Sciatic nerve (tissue), 2 donors: ENCODE measurements at places on chromosomes 16 and 17. TPM values are rescaled to one million over a fixed set of nuclear protein-coding genes. Genes with fewer than 3 reads are reported as not detected.

ETV4 gene
- total RNA-seq: 7.1 TPM

GGA3 gene
- total RNA-seq: 75.0 TPM

CHTF18 gene
- 18.9 TPM for total RNA-seq

WSB1 gene
- 396 TPM for total RNA-seq

GRCh38 chr17:49495842-49496182 lies 719 bp downstream of the NGFR start:
- DNase-seq: no peak

- DNase-seq: no peak
Observed at GRCh38 chr17:49612726-49613125, 37.1 kb downstream of the NXPH3 start.

GRCh38 chr17:55740511-55741355 lies 10.1 kb upstream of the PCTP start:
- no peak for DNase-seq

DNA sequence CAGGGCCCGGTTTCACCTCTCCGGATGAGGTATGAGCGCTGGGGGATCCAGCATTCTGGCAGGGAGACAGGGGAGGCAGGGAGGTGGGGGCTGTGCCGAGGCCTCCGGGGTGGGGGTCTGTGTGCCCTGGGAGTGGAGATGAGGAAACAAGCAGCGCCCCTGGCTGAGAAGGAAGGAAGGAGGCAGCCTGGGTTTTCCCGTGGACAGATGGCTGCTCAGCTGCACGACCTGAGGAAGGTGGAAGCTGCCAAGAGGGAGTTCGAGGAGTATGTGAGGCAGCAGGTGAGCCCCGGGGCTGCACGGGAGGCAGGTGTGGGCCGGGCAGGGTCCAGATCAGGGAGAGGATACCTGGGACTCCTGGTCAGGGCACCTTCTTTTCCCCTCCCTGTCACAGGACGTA lies 4.3 kb downstream of the RNF112 start:
- DNase-seq: no peak

ATP1B2 gene
- total RNA-seq: 14.3 TPM

DNA sequence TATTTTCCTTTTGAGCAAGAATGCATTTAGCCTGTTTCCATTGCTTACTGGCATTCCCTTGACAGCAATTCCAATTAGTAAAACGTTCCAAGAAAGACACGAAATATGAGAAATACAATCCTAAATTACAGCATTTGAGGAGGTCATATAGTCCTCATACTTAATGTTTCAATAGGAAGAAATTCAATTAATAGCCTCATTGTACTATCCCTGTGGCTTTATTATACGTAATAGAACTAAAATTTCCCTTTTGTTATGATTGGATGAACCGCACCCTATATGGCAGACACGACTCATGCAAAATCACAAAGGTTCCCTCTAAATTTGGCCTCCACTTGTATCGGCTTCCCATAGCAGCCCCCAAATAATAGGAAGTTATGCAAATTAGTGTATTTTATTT lies 291.7 kb downstream of the CEP112 start:
- no peak for DNase-seq

DNA sequence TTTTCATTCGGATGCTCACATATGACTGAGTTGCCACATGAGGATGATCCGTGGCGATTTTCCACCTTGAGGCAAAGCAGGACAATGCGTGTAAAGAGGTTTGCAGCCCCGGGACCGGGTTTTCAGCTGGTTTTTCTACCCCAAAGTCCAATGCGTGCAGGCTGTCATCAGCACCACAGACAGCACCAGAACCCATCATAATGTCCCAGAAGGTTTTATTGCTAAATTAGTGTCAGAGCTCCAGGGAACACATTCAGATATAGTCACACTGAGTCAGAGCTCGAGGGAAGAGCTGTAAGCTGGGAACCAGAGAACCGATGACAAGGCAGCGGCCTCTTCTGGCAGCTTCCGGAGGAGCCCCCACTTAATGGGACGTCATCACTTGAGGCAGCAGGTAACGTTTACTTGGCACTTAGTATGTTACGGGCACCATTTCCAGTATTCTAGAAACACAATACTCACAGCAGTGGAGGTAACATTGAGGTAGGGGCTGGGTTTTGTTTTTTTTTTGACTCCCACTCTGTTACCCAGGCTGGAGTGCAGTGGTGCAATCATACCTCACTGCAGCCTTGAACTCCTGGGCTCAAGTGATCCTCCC lies 8.9 kb upstream of the NAGPA start:
- DNase-seq: no peak

ACSM2B gene
- total RNA-seq: not detected

KRT25 gene
- not detected for total RNA-seq

CRYBA1 gene
- total RNA-seq: not detected

- peak; percentile 77 for DNase-seq
Observed at GRCh38 chr17:37488607-37489196, 989 bp upstream of the DUSP14 start.

DNA sequence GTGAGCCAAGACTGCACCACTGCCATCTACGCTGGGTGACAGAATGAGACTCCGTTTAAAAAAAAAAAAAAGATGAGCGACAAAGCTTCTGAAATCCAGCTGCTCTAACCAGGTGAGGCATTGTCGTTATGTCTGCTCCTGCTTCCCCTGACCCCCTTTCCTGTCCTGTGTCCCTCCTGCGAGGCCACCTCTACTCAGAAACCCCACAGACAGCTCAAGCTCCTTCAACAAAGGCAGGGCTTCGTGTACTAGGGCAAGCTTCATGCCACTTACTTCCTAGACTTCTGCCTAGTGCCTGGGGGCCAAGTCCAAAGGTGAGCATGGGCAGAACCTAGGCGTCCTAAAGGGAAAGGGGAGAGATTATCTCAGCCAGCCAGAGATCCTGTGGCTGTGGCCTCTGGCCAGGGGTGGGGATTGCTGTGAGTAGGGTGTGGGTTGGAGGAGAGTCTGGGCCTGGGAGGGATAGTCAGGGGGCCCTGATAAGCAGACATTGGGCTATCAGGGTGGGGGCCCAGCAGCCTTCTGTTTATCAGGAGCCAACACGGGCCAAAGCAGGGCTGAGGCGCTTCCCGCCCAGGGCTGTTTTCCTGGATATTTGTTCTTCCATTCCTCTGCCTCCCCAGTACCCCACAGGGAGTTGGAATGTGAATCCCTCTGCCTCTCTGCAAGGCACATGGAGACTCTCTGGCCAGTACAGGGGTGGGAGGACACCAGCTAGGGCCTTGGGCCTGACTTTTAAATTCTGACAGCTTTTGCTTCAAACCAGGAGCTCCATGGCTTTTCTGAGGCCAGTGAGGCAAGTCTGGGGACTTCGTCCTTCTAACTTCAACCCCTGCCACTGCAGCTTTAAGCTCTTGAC lies 10.4 kb downstream of the ERAL1 start:
- no peak for DNase-seq

- peak; percentile 37 for DNase-seq
Observed at GRCh38 chr16:70649300-70649699, 2.9 kb downstream of the IL34 start.

DNA sequence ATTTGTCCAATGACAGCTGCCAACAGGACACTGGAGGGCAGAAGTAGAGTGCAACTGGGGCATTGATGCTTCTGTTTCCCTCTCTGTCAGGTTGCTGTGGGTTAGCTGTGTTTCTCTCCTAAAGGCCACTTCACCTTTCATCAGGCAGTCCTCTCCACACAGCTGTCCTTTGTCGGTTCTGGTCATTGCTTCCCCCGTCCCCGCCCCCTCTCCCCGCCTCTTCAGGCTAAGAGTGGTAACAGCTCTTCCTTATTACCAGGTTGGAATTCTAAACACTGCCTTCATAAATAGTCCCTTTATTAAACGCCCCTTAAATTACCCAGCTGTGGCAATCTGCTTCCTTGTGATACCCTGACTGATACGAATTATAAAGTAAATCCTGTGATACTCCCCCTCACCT lies 31.8 kb upstream of the NSRP1 start:
- no peak for DNase-seq

DNA sequence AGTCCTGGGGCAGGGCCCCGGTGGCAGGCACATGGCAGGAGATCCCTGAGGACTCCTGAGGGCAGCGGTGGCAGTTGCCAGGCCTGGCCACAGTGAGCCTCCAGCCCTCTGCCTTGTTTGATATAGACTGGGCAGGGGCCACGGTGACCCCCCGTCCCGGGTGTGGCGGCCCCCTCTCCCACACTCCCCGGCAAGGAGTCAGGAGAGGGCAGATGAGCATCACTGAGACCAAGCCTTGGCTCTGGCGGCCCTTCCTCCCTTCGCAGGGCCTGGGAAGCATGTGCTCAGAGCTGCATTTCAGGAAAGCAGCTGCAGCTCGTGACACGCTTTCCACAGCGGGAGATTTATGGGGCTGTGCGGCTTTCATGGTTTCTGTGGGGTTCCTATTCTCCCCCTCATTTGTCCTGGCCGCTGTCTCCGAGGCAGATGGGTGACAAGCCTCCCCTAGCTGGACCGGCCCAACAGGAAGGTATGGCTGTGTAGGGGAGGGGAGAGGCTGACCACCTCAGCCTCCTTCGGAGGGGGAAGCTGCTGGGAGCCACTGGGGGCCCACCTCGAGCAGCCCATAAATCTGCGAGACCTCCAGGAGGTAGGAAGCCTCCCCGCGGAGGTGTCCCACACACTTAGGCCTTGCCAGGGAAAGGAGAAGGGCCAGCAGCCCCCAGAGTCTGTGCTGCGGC lies 211.4 kb downstream of the NTN1 start:
- DNase-seq: no peak

- no peak for DNase-seq
Observed at GRCh38 chr16:49550666-49551065, 177.1 kb downstream of the C16orf78 start.

GRCh38 chr17:35684055-35684802 lies 47.2 kb upstream of the RASL10B start:
- no peak for DNase-seq

GRCh38 chr16:49473131-49473530 lies 99.5 kb downstream of the C16orf78 start:
- DNase-seq: peak; percentile 26

MIEF2 gene
- total RNA-seq: 15.5 TPM

DNA sequence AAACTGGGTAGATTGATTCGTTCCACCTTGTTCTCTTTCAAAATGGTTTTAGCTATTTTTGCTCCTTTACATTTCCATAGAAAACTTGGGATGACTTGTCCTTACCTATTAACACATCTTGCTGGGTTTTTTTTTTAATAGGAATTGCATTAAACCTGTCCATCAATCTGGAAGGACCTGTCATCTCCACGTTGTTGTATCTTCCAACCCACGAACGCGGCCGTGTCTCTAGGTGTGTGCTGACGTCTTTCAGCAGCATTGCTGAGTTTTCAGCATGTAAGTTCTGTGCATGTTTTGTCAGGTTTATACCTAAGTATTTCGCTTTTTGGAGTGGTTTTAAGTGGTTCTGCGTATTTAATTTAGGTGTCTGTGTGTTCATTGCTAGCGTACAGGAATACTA lies 60.4 kb upstream of the GNG13 start:
- DNase-seq: no peak

DNA sequence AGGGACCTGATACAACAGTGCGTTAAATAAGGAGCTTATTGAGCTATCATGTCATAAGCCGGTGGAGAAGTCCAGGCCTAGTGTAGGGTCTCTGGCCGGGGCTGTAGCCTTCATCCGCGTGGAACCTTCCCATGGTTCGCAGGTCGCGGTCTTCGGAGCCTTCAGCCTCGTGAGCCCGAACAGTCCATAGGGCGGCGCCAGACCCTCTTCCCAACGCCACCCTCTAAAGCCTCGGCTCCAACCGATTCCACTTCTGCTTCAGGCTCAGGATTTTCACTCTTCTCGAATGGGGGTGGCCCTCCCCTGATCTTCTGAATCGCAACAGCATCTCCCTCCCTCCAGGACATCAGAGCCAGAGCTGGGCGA lies 10.3 kb upstream of the BRCA1 start:
- no peak for DNase-seq

- no peak for DNase-seq
Observed at GRCh38 chr17:44324092-44324570, 492 bp downstream of the SLC25A39 start.

- no peak for DNase-seq
Observed at GRCh38 chr17:42317266-42317845, 29.1 kb downstream of the STAT5A start.

DNA sequence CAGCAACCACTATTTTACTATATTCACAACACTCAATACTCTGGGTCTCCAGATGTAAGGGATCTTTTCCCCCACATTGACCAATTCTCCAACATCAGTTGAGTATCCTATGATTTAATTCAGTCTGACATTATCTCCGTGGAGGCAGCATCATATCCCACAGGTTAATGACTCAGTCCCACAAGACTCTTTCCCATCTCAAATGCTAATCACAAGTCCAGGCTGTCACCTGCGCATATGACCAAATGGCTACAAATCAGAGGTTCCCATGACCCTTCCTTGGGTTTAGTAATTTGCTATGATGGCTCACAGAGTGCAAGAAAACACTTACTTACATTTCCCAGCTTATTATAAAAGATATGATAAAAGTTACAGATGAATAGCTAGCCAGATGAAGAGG lies 18.7 kb downstream of the ACSM3 start:
- no peak for DNase-seq

CA5A gene
- total RNA-seq: not detected

DNA sequence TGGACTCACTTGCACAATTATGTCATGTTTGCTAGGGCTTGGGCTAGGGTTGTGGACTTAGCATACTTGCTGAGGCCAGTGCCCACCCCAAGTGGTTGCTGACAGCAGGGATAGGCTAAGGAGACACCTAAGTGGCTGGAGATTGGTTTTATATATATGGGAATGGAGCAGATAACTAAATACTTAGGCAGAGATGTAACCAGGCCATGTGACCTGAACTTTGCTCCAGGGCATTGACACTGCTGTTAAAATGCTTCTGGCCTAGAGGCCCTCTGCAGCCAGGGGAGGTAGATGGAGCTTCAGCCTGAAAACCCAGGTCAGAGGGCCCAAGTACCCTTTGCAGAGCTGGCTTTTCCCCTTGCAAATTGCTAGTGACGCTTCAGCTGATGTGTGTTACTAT lies 1.4 kb upstream of the ITGB3 start:
- DNase-seq: no peak

TIMP2 gene
- 720 TPM for total RNA-seq

DNA sequence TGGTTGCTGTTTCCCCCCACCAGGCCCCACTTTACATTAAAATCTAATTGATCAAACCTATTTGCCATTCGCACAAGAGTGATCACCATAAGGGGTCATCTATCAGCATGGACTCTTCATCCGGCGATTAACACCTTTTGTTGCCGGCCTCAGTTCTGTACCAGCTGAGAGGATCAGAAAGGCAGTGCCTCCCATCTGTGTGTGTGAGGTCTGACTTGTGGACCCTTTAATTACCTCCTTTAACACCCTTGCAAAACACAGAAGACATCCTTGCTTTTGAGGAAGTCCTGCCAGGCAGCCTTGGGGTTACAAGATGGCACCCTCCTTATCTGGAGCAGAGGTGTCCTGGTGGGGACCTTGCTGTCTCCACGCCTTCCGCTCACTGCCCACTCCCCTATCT lies 77.2 kb upstream of the IRX3 start:
- DNase-seq: no peak
